NCI-H774 (cell line): ENCODE measurements at places on chromosomes 6 and 20.

- DNase-seq = no peak
Measured at GRCh38 chr6:15344831-15345230, 99.0 kb downstream of the JARID2 start.

DNA sequence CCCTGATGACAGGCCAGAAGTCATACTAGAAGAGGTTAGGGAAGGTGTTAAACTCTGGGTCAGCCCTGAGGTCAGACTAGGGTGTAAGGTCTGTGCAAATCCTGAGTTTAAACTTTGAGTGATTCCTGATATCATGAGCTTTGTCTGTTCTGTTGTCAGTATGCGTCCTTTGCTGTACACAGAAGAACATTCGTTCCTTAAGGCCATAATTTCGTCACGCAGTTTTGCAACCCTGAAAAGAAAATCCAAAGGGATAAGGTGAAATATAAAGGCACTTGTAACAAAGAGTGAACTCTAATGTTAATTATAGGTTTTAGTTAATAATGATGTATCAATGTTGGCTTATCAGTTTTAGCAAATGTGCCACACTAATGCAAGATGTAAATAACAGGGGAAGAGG lies 2.3 kb downstream of the DST start:
- DNase-seq = no peak

- DNase-seq = peak; percentile 96
Measured at GRCh38 chr20:49219091-49219923, at the start of gene DDX27. DDX27 (plus strand) TSS chr20:49219416; CDS start chr20:49219449, 33 bp downstream.

GRCh38 chr6:145893586-145893985 lies 70.6 kb downstream of the SHPRH start:
- DNase-seq = no peak

- no peak for DNase-seq
Measured at GRCh38 chr6:41673704-41674000, 35.4 kb downstream of the MDFI start.

GRCh38 chr20:19683188-19683587 lies 74.9 kb upstream of the RIN2 start:
- DNase-seq = no peak

DNA sequence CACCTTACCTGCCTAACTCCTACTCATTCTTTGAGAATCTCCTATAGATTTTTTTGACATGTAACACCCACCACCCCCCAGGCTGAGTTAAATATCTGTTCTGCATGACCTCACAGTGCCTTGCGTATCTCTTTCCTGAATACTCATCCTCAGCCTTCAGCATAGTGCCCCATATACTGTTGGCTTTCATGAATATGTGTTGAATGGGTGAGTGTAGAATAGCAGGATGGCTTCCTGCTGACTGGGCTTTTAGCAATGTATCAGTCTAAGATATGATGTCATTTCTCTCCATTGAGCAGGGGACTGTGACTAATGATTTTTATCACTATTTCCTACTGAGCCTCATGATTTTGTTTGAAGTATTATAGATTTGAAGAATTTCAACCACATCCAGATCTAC lies 361.6 kb upstream of the MARCKS start:
- no peak for DNase-seq

DNA sequence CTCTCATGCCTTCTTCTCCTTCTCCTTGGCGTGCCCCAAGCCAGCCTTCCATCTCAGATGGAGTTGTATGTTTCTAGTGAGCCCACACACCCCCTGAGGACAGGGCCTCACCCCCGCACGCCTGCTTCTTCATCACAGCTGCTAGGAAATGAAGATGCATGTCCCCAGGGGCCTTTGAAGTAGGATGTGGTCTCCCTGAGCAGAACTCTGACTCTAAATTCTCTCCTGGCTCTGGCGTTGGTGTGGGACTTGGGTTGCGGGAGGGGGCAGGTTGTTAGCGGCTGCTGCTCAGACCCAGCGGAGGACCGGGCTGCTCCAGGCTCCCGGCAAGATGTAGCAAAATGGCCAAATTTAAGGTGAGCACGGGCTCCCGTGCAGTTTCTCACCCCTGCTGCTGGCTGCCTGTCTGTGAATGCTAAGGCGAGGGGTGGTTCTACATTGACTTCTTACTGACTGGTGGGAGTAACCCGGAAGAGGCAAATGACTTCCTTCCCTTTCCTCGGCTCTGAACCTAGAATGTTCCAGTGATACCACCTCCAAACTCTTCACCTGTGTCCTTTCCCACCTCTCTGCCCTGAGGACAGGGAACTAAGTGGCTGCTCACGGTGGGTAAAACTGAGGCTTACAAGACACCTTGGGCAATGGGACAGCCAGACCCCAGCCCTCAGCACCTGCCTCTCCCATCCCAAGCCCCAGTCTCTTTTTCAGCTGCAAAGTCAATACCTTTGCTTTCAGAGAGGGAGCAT lies 8.8 kb downstream of the SYNJ2 start:
- no peak for DNase-seq

DNA sequence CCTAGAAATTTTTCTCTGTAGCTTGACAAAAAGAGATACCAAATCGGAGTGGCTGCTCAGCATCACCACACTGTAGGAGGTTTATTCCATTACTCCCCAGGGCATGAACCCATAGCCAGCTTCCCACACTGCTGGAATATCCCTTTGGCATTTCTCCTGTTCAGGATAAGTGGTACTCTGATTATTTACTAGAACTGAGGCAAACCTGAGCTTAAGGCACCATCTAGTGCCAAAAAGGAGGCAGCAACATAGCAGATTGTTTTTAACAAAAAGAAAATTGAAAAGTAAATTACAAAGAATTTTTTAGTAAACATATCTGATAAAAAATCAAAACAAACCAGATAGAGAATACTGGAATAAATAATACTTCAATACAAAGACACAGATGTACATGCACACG lies 181.7 kb downstream of the WDR27 start:
- DNase-seq = no peak

DNA sequence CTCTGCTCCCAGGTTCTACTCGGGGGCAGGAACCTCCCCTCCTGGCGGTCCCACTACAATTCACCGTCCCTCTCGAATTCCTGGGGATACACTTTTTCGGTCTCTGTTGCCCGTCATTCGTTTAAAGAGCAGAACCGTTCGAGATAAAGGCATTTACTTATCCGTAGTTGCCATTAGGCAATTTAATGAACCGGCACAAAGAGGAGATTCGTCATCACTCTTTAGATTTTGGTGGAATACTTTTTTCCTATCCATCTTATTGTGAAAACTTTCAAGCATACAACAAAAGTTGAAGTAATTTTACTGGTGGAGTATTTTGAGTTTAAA lies 1.2 kb upstream of the CD24 start:
- DNase-seq = peak; percentile 33

- DNase-seq = no peak
Measured at GRCh38 chr20:51001430-51002265, 21.3 kb downstream of the KCNG1 start.

DNA sequence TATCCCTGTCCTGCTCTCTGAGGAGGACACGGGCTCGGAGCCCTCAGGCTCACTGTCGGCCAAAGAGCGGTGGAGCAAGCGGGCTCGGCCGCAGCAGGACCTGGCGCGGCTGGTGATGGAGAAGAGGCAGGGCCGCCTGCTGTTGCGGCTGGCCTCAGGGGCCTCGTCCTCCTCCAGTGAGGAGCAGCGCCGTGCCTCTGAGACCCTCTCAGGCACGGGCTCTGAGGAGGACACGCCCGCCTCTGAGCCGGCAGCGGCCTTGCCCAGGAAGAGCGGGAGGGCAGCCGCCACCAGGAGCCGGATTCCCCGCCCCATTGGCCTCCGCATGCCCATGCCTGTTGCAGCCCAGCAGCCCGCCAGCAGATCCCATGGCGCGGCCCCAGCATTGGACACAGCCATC lies 14.2 kb upstream of the SLC22A7 start:
- peak; percentile 5 for DNase-seq

- DNase-seq = no peak
Measured at GRCh38 chr6:111406200-111406721, 76.8 kb downstream of the REV3L start.

DNA sequence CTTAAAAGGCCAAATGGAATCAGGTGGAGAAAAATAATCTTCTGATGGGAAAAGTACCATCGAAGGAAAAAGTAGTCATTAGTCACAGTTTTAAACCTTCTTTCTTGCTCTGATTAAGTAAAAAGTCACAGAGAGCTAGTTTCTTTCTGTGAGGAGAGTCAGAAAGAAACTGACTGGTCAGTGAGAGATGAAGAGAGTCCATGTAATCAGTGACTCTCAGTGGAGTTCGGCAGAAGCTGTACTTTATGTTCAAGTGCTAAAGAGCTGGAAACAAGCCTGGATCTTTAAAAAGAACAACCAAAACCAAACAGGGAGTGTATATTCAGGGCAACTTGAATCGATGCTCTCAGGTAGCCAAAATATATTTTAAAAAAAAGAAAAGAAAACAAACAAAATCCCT lies 44.5 kb downstream of the MDGA1 start:
- DNase-seq = no peak

GRCh38 chr6:2166717-2167116 lies 78.7 kb downstream of the GMDS start:
- DNase-seq = no peak

GRCh38 chr6:150883521-150883920 lies 18.0 kb downstream of the MTHFD1L start:
- DNase-seq = no peak

DNA sequence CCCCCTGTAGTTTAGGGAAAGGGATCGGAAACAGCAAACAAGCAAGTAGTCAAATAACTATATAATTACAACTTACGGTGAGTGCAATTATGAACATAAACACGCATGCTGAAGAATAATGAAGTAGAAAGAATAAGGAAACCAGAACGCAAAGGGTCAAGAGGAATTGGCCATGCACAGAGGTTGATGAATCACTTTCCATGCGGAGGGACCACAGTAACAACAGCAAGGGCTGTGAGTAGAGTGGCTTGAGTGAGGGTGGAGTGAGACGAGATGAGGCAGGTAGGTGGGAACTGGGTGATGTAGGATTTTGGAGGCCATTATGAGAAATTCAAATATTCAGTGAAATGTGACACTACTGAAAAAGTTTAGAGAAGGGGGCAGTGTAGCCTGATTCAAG lies 112.2 kb upstream of the LAMP5 start:
- no peak for DNase-seq

DNA sequence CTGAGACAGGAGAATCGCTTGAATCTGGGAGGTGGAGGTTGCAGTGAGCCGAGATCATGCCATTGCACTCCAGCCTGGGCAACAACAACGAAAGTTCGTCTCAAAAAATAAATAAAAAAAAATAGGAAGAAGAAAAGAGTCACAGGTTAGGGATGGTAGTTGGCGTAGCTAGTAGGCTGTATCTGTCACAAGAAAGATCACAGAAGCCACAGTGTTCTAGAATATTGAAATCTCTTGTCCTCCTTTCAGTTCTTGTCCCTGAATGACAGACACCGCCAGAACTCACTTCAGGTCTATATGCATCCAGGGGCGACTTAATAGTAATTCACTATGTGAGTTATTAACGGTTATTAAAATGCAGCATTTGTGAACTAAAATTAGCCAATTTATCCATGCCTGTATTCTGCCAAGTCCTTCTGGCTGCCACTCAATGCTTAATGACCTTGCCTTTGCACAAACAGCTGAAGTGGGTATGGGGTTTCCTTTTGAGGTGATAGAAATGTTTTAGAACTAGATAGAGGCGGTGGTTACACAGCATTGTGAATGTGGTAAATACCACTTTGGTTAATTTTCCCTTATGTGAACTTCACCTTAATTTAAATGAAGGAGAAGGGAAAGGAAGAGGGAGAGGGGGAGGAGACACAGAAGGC lies 41.3 kb upstream of the ZMYND8 start:
- DNase-seq = peak; percentile 22

GRCh38 chr6:154731296-154732218 lies 1.7 kb upstream of the SCAF8 start:
- no peak for DNase-seq

GRCh38 chr20:48766961-48767960 lies 60.5 kb downstream of the PREX1 start:
- DNase-seq = no peak
